Uterus (tissue), 4 donors: ENCODE measurements at places on chromosomes 7 and 10. TPM values are rescaled to one million over a fixed set of nuclear protein-coding genes. Genes with fewer than 3 reads are reported as not detected.

Gene PDE1C
- 26.4 TPM for total RNA-seq

Gene CAV2
- total RNA-seq, result 83.8 TPM

Gene HOXA13
- 1.5 TPM for total RNA-seq

Gene SPACDR
- total RNA-seq, result 22.1 TPM

Gene MRLN
- total RNA-seq, result not detected

Gene PRPS1L1
- total RNA-seq, result not detected

Gene ADK
- total RNA-seq, result 18.6 TPM

Gene C10orf67
- total RNA-seq, result not detected

Gene PLAU
- total RNA-seq, result 15.3 TPM

Gene TET1
- 4.6 TPM for total RNA-seq

Gene GPRIN2
- total RNA-seq, result not detected

Gene C10orf62
- not detected for total RNA-seq

Gene FAM25C
- total RNA-seq, result not detected

Gene ACBD7
- total RNA-seq, result 0.37 TPM

Gene ZNF786
- 13.2 TPM for total RNA-seq
